Bronchial epithelial cell (primary cell): ENCODE measurements at places on chromosomes 2 and 18. TPM values are rescaled to one million over a fixed set of nuclear protein-coding genes. Genes with fewer than 3 reads are reported as not detected.

The FEV gene
- total RNA-seq = not detected in 2 replicates

The DPP10 gene
- under 0.01 and 0.26 TPM in 2 replicates for total RNA-seq

The SERPINB7 gene
- 25.0 and 46.6 TPM in 2 replicates for total RNA-seq

The EML6 gene
- 0.53 and 1.7 TPM in 2 replicates for total RNA-seq

The CTAGE1 gene
- total RNA-seq = under 0.01 TPM in 1 of 2 replicates, not detected in the other

The GPR35 gene
- total RNA-seq = 0.26 and 0.38 TPM in 2 replicates

The ALPG gene
- total RNA-seq = not detected in 2 replicates

The WDR35 gene
- total RNA-seq = 4.2 and 8.7 TPM in 2 replicates

The DQX1 gene
- total RNA-seq = 1.6 and 5.6 TPM in 2 replicates

The MEP1B gene
- not detected in 2 replicates for total RNA-seq

The IWS1 gene
- 40.8 and 51.0 TPM in 2 replicates for total RNA-seq

The ERFE gene
- 4.2 and 5.8 TPM in 2 replicates for total RNA-seq

The DLX2 gene
- total RNA-seq = not detected in 2 replicates

The SUMO1 gene
- total RNA-seq = 97.7 and 108 TPM in 2 replicates

The DNPEP gene
- total RNA-seq = 50.8 and 60.4 TPM in 2 replicates

The SLC40A1 gene
- total RNA-seq = 1.0 and 1.1 TPM in 2 replicates

The HAAO gene
- total RNA-seq = 0.38 TPM in 1 of 2 replicates, not detected in the other

The GPATCH11 gene
- 3.7 and 3.8 TPM in 2 replicates for total RNA-seq

The UGT1A3 gene
- 2.7 TPM in 1 of 2 replicates, not detected in the other for total RNA-seq

The EFR3B gene
- total RNA-seq = 0.13 TPM in 1 of 2 replicates, not detected in the other

The ACKR3 gene
- total RNA-seq = 17.9 and 22.0 TPM in 2 replicates

The TMX3 gene
- total RNA-seq = 35.8 and 40.2 TPM in 2 replicates

The ALPP gene
- not detected in 2 replicates for total RNA-seq

The CERKL gene
- total RNA-seq = not detected in 2 replicates

The HJURP gene
- under 0.01 and 0.13 TPM in 2 replicates for total RNA-seq

The PTPRN gene
- total RNA-seq = 0.13 and 1.3 TPM in 2 replicates

The C2orf78 gene
- not detected in 2 replicates for total RNA-seq

The MROH2A gene
- total RNA-seq = not detected in 2 replicates

The TCF4 gene
- 4.5 and 10.0 TPM in 2 replicates for total RNA-seq

The HS1BP3 gene
- 27.6 and 37.8 TPM in 2 replicates for total RNA-seq

The DSG3 gene
- total RNA-seq = 271 and 688 TPM in 2 replicates

The RIT2 gene
- total RNA-seq = not detected in 2 replicates

The OTOS gene
- total RNA-seq = not detected in 2 replicates

The TLK1 gene
- 11.8 and 14.2 TPM in 2 replicates for total RNA-seq

The SERPINB13 gene
- total RNA-seq = 8.2 and 48.0 TPM in 2 replicates

The GAL3ST2 gene
- total RNA-seq = not detected in 2 replicates

The POTEI gene
- not detected in 2 replicates for total RNA-seq

The TMEM87B gene
- total RNA-seq = 31.4 and 37.1 TPM in 2 replicates

The NAB1 gene
- total RNA-seq = 92.4 and 106 TPM in 2 replicates

The CDH2 gene
- 0.13 and 0.79 TPM in 2 replicates for total RNA-seq

The PEX13 gene
- 58.8 and 59.2 TPM in 2 replicates for total RNA-seq

The RFTN2 gene
- under 0.01 and 0.13 TPM in 2 replicates for total RNA-seq

The CNDP2 gene
- total RNA-seq = 59.5 and 67.4 TPM in 2 replicates

The LIMS4 gene
- total RNA-seq = 0.26 TPM in 1 of 2 replicates, not detected in the other

The TCF7L1 gene
- total RNA-seq = 1.3 and 1.9 TPM in 2 replicates

The SLC11A1 gene
- 0.26 and 0.51 TPM in 2 replicates for total RNA-seq

The ADAM23 gene
- under 0.01 and 0.13 TPM in 2 replicates for total RNA-seq

The ANKRD62 gene
- total RNA-seq = under 0.01 and 0.13 TPM in 2 replicates

The ANKRD36B gene
- 11.6 and 14.2 TPM in 2 replicates for total RNA-seq

The ANTXR1 gene
- total RNA-seq = 1.5 and 3.7 TPM in 2 replicates

The TLX2 gene
- not detected in 2 replicates for total RNA-seq
